Stimulated activated CD4-positive, alpha-beta T cell treated with anti-CD3 and anti-CD28 coated beads, Interleukin-1b, Interleukin-23, amount 100 ng/mL, for 48 hours (primary cell): ENCODE measurements at places on chromosomes 16 and 17.

- DNase-seq: no peak
Observed at GRCh38 chr17:39943702-39944392, 16.3 kb downstream of the LRRC3C start.

DNA sequence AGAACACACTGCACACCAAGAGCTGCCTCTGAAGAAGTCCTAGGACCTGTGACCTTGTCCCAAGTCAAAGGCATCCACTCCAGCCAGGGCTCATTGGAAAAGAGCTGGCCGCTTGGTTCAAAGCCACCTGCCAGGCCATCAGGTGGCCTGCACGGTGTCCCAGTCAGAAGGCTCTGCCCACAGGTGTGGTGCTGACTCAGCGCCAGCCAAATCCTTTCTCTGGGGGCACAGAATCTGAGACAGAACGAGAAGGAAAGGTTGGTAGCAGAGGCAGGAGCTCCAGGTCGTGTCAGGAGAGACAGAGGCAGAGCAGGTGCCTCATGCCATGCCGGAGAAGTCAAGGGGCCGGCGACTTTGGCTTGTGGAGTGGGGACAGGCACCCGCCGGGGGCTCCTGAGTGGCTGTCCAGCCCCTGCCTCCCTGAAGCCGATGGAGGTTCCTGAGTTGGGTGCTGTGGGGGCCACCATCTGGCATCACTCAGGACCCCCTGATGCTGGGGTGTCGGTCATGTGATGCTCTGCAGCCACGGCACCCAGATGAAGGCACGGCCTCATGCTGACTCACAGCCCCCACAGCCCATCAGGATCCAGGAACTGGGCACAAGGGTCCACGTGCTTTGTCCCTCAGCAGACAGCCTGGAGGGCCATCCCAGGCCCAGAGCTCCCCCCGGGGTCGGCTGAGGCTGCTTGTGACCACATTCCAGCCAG, 128.1 kb upstream of the FOXF1 start:
- DNase-seq: no peak

DNA sequence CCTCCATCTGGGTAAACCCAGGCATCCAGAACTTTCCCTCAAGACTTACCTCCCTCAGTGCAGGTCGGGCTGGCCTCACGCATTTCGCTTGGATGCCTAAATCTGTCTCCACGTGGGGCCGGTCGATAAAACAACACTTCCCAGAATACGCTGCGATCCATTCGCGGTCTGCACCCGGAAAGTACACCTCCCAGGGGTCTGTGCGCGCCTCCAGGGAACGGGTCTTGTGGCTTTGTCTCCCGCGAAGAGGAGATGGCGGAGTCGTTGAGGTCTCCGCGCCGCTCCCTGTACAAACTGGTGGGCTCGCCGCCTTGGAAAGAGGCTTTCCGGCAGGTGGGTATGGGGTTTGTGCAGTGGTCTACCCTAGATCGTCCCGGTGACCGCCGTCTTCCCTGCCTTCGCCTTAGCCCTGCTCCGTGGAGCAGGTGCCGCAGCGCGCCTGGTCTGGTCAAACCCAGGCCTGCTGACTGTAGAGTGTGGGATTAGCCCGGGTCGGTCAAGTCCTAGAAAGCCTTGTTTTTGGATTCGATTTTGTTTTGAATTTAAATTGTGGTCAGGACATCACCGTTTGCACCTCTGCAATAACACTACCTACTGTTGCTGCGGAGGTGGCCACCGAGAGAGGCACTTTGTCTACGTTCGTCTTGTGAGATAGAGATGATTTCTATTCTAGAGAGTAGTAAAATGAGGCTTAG, at the start of gene RPAIN:
TSS of gene RPAIN (plus strand) at position 224 of the 695 bp plus-strand sequence. CDS start at position 253, 29 bp downstream.
- DNase-seq: peak; percentile 88

DNA sequence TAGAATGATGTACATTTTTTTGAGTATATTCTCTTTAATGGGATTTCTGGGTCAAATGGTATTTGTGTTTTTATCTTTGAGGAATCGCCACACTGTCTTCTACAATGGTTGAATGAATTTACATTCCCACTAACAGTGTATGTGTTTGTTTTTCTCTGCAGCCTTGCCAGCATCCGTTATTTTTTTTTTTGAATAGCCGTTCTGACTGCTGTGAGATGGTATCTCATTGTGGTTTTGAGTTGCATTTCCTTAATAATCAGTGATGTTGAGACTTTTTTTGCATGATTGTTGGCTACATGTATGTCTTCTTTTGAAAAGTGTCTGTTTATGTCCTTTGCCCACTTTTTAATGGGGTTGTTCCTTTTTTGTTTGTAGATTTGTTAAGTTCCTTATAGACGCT, 172.7 kb upstream of the CDH8 start:
- DNase-seq: no peak

GRCh38 chr17:73182616-73183310, 10.1 kb upstream of the COG1 start:
- DNase-seq: no peak

DNA sequence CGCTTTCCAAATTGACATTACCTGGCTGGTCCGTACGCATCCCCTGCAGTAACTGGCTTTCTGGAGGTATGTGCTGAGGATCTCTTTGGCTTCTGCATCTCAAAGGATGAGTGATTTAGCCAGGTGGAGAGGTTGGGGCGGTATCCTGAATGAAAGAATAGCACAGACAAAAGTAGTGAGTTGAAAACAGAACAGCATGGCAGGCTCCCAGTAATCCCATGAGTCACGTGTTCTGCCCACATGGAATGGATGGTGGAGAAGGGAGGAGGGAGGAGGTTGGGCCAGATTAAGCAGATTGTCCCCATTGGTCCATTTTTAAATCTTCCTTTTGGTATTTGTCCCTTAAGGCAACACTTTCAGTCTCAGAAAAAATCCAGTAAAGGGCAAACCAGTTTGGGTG, 176.0 kb downstream of the WWOX start:
- DNase-seq: no peak

DNA sequence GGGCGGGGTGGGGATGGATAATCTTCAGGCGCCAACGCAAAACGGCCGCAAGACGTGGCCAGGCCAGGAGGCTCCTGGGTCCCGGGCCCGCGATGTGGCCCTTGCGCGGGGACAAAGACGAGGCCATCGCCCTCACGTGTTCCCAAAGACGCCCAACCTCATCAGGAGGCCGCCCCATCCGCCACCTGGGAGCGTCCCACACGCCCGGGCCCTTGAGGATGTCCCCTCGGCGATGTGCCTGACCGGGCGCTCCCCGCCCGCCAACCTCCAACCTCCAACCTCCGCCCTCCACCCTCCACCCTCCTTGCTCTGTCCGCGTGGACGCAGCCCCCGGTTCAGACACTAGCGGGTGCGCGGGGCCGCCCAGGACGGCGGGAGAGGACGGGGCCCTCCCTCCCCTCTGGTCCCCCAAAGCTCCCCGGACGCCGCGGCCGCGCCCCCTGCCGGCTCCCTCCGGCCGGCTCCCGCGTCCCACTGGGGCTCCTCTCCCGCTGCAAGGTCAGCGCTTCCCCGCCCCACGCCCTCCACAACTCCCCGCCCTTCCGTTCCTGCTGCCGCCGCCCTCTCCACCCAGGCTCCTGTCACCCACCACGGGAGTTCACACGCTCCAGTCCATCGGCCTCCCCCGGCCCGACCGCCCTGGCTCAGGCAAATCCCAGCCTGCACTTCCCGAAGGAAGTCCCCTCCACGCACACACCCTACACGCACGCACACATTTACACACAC, 250.8 kb upstream of the RPL38 start:
- DNase-seq: peak; percentile 28

DNA sequence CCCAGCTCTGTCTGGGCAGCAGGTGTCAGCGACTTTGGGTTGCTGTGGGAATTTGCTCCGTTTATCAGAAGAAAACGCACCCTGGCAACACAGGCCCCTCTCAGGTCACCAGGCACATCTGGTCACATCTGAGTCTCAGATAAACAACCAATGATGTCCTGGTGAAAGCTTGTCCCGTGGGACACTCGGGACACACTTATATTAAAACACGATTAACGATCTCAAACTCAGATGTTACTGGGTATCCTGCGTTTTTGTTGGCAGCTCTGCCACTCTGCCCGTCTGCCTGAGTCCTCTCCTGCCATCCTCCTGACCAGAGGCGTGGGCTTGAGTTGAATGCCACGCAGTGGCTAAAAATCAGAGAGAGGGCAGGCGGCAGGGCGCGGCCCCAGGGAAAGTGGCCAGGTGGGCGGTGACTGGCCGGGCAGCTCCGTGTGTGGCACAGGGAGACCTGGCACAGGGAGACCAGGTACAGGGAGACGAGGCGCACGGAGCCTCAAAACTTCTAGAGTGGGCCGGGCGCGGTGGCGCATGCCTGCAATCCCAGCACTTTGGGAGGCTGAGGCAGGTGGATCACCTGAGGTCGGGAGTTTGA, 2.1 kb downstream of the SECTM1 start:
- DNase-seq: no peak

DNA sequence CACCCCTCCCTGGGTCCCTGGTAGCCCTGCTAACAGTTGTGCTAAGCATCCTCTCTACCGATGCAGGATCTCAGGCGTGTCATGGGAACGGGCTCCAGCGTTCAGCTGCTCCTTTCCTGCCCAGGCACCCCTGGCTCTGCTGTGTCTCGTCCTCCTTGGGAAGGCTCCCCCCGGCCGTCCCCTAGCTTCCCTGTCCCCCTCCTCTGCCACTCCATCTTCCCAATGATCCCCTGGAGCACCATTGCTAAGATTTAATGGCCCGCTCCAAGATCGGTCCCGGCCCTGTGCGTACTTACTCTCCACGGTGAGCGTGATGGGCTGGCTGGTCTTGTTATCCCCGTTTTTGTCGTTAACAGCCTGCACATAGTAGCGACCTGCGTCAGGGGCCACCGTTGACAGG, 135.5 kb upstream of the CDC42EP4 start:
- DNase-seq: no peak

DNA sequence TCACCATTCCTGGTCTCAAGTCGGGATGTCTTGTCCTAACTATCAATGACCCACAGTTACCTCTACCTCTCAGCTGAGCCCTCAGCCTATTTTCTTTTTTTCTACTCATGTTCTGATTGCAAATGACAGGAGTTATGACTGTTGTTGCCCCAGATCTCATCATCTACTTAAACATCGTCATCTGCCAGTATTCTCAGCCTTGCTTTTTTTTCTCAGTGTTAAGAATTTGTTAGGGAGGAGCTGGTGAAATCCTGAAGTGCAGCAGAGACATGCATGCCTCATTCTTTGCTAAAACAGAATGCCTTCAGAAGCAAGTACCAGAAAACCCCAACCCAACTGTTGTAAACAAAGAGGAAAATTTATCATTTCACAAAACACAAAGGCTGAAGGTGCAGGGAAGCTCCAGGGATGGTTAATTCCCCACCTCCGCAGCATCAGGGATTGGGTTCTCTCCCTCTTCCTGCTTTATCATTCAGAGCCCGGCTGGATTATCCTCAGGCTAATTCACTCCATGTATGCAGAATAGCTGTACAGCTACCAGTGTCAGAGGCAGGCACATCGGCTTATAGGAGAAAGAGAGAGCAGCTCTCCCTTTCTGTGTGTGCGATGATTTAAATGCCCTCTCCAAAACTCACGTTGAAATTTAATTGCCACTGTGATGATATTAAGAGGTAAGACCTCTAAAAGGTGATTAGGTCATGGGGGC, 540.8 kb upstream of the HSBP1 start:
- no peak for DNase-seq

DNA sequence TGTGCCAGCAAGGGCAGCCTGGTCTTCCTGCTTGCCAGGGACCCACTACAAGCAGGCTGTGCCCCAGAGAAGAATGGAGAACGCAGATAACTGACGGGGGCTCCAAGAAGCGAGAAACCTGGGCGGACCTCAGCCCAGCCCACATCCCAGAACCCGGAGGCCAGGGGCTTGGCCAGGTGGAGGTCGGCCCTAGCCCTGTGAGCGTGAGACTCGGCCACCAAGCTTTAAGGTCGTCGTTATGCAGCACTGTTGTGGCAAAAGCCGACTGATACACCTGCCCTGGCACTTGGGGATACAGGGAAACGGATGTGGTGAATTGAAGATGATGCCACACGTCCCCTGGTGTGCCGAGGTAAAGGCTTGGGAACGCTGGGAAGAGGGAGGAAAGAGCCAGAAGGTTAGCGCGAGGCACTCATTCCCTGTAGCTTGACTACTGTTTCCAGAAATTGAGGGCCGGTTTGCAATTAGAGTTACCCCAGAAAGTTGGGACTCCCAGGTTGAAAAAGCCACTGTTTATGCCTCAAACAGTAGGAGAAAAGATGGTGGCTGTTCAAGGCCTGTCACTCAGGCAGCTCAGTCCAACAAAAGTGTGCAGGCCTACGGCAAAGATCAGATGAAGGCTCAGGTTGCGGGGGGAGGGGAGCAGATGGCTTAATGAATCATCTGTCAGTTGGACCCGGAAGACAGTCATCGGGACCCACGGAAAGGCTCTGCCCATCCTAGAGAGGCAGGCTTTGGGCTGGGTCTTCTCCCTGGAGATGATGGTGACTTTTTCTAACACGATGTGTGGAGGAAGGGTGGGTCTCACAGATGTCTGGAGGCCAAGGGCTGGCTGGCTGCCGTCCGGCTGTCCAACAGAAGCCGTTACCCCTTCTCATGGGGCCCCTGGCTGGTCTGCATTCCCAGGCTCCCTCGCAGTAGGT, 45.6 kb upstream of the BAHCC1 start:
- no peak for DNase-seq

DNA sequence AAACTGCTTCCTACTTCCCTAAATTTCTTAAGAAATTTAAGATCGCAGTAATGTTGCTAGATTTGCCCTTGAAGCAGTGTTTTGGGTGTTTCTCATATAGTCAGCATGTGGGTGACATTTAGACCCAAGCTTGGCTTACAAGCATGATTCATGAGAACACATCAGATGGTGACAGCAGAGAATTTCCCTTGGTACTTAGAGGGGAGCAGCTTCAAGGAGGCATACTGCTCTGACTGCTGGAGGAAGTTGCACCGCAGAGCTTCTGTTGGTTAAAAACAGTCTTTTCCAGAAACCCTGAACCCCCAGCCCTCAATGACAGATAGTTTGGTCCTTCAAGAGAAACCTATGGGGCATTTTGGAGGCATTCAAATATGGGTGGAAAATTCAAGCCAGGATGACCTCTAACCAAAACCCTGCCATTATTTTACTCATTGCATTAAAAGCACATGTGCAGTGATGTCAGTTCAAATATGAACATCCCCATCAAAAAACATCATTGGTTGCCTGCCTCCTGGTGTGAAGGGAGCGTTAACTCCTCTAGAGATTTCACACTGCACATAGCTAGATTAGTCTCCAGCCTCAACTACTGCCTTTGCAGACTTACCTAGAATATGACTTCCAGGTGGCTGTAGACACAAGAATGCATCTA, 201.5 kb upstream of the CACNG5 start:
- peak; percentile 66 for DNase-seq

DNA sequence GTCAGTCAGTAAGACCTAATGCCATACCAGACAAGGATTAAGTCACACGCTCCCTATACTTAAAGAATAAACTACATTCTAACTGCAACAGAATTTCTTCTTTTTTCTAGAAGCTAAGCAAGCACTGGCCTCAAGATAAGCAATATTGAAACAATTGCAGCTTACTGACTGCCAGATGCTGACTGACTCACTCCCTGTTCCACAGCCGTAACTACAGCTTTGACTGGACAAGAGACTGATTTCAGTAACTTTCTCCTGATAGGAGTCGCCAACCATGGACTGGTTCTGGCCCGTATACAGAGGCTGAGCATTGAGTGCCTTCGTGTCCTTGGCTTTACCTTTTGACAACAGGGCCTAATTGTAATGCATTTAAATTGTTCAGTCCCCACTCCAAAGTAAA, 67.9 kb downstream of the TRIM37 start:
- peak; percentile 51 for DNase-seq
